ENCODE measurements at places on chromosomes 3 and 15.

GRCh38 chr15:79779746-79780145 is 117.1 kb downstream of the MTHFS start:
- DNase-seq = peak; percentile 13

DNA sequence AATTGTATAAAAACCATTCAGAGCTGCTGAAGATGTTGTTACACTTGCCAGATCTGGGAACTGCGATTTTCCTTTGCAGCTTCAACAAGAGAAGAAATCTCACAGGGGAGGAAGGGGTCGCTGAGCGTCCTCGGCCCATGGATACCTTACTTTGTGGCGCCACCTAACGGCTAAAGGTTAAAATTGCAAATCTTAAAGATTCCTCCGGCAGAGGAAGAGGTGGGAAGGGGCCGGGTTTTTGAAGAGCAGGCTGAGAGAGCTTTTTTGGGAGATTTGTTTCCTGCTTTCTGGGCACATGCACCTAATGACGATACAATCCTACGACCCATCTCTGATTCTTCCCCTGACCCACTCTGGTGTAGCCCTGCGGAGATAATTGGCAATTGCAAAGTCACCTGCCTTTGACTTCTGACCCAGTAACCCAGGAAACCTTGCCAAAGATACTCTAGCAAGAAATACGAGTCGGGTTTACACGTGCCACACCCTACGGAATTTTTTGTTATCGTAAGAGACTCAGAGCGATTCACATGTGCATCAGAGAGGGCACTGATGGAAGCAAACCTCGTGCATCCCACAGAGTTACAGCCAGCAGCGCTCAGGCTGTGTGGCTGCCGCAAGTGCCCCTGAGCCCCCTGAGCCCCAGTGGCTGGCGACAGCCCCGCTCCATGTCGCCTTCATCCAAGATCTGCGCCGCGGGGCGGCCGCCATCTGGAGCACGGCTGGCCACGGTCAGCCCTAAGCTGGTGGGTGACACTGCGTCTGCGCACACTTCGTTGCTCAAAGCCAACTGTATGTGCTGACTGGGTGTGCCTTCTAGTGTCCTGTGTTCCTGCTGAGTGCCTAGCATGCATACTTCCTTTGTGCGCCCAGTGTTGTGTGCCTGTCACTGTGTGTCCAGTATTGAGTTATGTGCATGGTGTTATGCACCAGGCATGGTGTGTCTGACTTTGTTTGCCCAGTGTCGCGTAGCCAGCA is 55.2 kb upstream of the CHRNA7 start:
- DNase-seq = no peak

DNA sequence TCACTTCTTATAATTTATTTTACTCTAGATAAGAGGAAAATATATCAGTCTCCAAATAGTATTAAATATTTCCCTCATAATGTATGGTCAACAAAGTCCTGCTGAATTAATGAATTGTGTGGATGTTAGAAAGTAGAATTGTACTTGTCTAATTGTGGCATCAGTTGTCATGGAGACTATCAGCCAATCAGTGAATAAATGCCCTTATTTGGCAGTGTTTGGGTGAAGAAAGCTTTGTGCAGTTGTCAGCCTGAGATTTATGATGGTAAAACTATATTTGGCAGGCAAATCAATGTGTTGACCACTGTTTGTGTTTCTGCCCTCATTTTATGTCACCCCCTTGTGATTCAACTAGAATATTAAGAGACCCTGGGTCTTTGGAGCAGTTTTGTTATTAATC is 293.6 kb upstream of the MDFIC2 start:
- DNase-seq = no peak

DNA sequence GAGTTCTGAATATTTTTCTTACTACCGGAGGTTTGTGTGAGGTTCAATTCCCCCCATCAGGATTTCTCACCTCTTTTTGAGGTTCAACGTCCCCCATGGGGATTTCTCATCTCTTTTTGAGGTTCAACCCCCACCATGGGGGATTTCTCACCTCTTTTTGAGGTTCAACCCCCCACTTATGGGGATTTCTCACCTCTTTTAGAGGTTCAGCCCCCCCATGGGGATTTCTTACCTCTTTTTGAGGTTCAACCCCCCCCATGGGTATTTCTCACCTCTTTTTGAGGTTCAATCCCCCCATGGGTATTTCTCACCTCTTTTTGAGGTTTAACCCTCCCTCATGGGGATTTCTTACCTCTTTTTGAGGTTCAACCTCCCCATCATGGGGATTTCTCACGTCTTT is 26.3 kb downstream of the NDUFB4 start:
- DNase-seq = no peak

GRCh38 chr15:82934100-82934880 is 18.2 kb downstream of the HOMER2 start:
- no peak for DNase-seq

DNA sequence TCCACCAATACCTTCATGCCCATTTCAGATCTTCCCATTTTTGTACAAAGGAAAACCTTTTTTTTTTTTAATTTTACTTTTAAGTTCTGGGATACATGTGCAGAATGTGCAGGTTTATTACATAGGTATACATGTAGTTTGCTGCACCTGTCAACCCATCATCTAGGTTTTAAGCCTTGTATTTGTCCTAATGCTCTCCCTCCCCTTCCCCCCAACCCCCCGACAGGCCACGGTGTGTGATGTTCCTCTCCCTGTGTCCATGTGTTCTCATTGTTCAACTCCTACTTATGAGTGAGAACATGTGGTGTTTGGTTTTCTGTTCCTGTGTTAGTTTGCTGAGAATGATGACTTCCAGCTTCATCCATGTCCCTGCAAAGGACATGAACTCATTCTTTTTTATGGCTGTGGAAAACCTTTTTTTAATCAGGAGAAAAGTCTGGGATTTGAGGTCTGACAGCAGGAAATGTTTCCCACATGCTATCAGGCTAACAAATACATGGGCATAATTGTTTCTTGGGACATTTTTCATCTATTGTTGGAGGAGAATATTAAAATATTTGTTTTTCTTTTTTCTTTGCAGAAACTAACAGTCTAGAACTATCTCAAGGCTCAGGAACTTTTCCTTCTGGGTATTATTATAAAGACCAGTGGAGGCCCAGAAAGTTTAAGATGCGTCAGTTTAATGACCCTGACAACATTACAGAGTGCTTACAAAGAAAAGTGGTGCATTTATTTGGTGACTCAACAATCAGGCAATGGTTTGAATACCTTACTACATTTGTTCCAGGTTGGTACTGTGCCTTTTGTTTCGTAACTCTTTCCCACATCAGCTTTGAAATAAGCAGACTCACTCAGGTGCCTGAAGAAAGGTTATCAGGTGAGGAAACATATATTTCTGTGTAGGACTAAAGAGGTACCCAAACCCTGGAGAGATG is 32.8 kb upstream of the NFKBIZ start:
- no peak for DNase-seq

GRCh38 chr15:66854012-66854965 is 152.3 kb downstream of the SMAD6 start:
- no peak for DNase-seq

DNA sequence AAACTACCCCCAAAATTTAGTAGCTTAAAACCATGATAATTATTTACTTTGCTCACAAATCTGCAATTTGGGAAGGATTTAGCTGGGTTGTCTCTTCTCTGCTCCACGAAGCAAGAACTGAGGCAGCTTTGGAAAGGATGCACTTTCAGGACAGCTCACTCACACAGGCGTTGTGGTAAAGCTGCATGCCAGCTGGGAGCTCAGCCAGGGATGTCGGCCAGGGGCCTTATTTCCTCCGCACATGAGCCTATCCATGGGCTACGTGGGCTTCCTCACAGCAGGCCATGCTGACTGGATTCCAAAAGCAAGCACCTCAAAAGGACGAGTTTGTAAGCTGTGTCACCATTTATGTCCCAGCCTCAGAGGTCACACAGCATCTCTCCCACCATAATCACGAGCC is 301.3 kb upstream of the IGF1R start:
- no peak for DNase-seq

DNA sequence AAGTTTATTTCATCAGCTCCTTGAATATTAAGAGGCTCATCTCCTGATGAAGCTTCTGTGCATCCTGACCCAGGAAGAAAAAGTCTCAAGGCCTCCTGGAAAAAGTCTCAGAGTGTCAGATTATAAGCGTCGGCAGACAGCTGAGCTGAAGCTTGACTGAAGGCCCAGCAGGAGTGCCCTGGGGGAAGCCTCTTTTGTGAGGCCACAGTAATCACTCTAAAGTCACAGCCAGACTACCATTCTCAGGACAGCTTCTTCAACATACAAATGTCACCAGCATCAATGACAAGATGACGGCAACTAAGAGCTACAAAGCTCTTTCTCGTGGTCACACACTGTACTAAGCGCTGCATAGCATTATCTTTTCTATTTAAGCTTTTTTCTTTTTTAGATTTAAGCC is 72.7 kb upstream of the LRRN1 start:
- no peak for DNase-seq

- peak; percentile 36 for DNase-seq
Observed at GRCh38 chr3:157091083-157091833, 68.7 kb downstream of the CCNL1 start.

GRCh38 chr15:55221090-55222011 is 24.6 kb upstream of the RSL24D1 start:
- no peak for DNase-seq

GRCh38 chr3:172739462-172739861 is 11.1 kb upstream of the ECT2 start:
- no peak for DNase-seq

DNA sequence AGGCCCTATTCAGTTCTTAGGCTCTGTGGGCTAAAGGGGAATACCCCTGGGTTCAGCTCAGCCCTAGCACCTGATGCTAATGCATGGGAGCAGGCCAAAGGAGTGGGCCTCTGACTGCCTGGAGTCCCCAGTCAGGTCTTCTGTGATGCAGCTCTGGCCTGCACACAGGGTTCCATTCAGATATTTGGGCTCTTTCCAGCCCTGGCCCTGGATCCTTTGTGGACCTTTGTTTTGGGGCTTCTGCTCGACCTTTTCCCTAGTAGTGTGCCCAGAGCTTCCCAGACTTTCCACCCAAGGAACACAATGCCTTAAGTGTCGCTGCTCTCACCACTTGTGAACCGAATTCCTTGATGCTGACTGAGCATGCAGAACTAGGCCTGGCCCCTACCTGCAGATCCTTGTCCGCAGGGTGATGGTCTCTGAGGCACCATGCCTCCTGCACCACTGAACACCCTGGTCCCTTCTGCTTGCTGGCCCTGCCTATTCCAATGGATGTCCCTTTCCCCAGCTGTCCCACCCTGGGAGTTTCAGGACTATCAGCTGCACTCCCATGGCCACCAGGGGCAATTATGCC is 5.1 kb downstream of the SEC13 start:
- DNase-seq = no peak

DNA sequence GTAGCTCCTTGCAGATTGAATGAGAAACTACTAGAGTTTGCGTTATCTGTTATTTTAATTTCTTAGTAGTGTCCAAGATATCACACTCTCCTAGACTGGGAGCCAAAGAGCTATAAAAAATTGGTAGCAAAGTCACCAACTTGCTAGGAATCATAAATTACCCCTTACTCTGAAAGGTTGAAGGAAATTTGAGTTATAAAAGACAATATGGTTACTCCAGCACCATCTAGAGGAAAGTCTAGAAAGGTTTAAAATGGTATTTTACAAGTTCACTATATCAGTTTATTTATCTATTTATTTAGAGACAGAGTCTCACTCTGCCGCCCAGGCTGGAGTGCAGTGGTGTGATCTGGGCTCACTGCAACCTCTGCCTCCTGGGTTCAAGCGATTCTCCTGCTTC is 121.6 kb downstream of the RBPMS2 start:
- DNase-seq = peak; percentile 35

DNA sequence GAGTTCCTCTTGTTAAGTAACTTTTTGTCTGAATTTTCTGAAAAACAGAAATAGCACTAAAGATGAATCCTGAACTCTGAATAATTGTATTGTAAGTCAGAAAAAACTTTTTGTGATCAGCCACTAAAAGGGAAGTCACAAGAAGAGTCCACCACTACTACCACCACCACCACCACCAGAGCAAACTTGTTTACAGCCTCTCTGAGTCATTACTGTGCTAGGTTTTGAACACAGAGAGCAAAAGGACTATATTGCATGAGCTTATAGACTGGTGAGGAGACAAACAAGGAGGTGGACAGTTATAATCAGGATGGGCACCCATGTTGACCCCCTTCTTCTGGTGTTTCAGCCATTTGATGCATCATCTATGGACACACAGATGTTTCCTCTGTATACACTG is 141.7 kb downstream of the IL5RA start:
- no peak for DNase-seq

DNA sequence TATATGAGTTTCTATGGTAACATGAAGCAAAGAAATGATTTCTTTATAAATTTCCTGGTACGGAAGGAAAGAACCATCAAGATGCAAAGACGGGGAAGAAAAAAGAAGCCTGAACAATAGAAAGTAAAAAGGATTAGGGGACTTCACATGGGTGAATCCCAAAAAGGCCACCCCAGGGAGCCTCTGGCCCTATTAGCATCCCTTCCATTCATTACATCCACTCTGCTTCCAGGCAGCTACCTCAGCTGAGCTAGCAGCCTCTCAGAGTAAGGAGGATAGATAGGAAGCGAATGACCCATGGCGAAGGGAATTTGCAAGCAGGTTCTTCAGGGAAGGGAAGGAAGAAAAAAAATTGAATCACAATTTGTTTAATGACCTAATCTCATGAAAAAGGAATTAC is 81.6 kb downstream of the GABRB3 start:
- no peak for DNase-seq

GRCh38 chr3:152277198-152277597 is 8.5 kb downstream of the MBNL1 start:
- DNase-seq = no peak

DNA sequence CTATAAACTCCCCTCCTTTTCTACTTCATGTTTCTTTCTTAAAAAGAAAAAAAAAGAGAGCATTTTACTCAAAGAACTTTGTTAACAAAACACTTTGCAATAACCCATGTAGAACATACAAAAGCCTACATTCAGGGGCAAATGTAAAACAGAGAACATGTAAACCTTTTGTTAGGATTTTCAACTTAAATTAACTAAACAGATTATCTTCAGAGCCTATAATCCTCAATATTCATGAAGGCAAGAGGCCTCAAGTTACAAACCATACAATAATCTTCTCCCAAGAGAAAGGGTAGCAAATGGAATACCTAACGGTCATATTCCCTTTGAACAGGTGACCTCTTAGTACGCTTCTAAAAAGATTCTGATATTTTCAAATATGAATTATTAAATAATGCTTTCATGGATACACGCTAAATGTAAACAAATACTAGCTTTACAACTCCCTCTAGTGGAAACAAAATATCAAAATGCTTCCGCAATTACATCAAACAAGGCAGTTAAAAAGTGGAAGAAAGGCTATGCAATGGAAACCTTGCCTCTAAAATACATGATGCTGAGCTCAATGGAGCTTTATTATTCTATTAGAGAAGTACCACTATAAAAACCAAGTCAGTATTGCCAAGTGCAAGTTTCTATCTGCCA is 9.9 kb downstream of the CEP152 start:
- DNase-seq = no peak

DNA sequence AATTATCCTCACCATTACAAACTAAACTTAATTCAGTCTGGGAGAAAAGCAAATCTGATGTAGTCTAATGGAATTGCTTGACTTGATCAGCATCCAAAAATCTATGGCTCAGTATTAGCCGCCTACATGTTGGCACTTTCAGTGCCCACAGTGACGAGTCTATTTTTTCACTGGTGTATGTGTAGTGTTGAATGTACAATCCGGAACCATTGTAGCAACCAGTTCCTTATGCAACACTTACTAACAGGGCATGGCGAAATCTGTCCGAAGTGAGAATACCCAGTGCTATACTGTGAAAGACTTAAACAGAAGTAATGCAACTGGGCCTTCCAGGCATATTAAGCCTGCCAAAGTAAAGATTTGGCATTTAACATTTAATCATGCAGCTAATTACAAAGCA is 18.6 kb downstream of the LRRN1 start:
- DNase-seq = no peak
